ENCODE measurements at places on chromosomes 7 and 10.

DNA sequence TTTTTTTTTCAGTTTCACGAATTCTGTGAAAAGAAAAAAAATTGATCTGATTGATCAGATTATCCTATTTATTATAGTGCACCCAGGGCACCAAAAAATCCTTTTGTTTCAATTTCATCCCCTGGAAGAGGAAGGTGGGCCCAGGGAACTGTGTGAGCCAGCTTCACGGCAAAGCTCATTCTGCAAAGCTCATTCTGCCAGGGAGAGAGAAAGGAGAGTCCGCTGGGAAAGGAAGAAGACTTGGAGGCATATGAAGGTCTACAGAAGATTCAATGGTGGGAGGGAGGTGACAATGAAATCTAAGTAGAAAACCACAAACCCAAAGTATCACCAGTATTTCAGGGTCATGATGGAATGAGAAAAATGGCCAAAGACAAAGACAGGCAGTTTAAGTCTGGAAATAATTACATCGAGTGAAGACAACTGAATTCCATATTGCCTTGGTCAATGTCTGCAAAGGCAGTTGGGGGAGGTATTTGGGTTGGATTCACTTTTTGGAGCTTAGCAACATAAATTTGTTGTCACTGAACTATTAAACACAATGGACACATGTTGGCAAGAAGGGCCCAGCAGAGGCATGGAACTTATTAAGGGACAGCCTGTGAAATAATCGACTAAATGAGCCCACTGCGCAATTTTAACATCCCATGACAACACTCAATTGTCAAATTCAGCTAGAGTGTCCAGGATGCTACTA is 587.8 kb upstream of the MKI67 start:
- DNase-seq, result no peak

DNA sequence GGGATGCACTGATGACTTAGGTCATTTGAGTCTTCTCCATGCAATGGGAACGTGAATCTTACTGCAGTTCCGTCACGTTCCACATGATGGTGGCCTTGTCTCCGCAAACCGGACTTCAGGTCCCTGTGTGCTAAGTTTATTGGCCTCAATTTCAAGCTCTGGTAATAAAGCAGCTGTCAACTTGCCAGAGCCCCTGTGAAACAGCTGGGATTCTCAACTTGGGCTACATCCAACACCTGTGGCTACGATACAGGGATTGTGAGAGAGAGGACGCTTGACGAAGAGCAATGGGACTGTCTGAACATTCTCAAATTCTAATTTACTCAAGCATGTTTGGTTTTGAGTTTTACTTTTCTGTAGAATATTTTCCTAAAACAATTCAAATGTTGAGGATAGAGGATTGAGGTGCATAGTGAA is 174.2 kb downstream of the PTN start:
- DNase-seq, result peak; percentile 49

- DNase-seq, result no peak
These were observed 190.5 kb downstream of the HECW1 start for GRCh38 chr7:43302773-43303460.

- DNase-seq, result no peak
These were observed 180.5 kb upstream of the CCDC6 start for GRCh38 chr10:60086862-60087261.

- DNase-seq, result peak; percentile 26
These were observed 853.6 kb downstream of the LRMDA start for GRCh38 chr10:76285012-76285411.
